NCI-H187 (cell line): ENCODE measurements at places on chromosomes 5 and 9.

DNA sequence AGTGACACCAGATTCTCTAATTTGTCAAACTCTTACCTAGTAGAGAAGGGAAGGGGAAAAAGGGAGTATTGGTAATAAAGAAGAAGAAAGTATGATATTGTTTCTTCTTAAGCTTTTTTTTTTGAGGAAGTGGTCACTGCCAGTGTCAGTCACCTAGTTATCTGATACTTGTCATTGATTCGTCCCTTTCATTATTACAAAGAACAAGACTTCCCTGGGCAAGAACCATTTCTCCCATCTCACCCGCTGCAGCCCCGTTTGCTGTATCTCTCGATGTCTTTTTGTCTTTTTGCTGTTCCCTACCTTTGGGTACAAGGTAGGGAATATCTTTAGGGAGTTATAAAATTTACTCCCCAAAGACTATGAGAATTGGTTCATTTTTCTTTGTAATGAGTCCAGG lies 249.0 kb downstream of the ARHGAP26 start:
- DNase-seq = no peak

DNA sequence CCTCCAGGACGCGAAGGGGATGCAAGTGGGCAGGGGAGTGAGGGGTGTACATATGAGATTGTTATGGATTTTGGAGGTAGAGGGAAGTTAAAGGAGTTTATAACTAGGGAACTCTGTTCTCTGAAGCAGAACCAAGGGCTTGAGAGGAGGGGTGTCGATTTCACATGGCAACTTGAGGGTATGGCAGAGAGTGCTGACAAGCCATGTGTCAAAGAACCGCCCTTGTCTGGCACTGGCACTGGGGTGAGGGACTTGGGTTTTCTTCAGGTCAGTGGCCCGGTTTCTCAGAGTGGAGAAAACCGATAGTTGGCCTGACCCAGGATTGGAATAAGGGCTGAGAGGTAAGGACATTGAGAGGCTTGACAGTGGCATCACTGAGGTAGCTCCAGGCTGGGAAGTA lies 47.7 kb upstream of the TESK1 start:
- no peak for DNase-seq

GRCh38 chr5:40674661-40675235 lies 5.0 kb upstream of the PTGER4 start:
- no peak for DNase-seq

GRCh38 chr5:36619012-36619635 lies 12.7 kb downstream of the SLC1A3 start:
- no peak for DNase-seq

GRCh38 chr5:147393874-147394672 lies 115.8 kb downstream of the DPYSL3 start:
- no peak for DNase-seq

- DNase-seq = no peak
These were observed 39.5 kb downstream of the TRIM32 start for GRCh38 chr9:116726602-116727001.

- no peak for DNase-seq
These were observed at the start of gene PRLR for GRCh38 chr5:35230038-35230611. TSS of gene PRLR (minus strand) at chr5:35230487. CDS start at chr5:35089620, 140,867 bp downstream.
